ENCODE measurements at places on chromosomes 12 and 14.

DNA sequence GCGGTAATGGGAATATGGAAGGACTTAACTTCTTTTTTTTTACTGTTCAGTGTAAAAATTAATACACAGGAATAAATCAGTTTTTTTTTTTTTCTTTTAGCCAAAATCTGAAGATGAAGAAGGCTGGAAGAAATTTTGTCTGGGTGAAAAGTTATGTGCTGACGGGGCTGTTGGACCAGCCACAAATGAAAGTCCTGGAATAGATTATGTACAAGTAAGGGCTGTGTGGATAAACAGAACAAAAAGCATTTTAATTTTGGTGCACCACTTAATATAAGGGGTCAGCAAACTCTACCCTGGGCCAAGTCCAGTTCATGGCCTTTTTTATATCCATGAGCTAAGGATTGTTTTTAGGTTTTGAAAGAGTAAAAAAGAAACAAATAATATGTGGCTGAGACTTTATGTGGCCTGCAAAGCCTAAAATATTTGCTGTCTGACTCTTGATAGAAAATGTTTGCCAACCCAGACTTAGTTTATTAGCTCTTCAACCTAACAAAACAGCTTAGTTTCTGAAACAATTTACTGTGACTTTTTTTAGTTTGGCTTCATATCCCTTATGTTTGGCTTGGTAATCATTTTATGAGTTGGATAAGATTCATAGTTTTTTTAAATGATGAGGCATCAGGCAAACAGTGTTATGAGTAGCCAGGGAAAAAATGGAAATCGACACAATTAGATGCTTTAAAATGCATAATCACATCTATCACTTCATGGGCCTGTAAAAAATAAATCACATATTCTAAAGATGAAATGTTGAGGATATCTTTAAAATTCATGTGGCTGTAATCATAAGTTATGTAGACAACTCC lies 8.4 kb downstream of the GEMIN2 start:
- no peak for DNase-seq

DNA sequence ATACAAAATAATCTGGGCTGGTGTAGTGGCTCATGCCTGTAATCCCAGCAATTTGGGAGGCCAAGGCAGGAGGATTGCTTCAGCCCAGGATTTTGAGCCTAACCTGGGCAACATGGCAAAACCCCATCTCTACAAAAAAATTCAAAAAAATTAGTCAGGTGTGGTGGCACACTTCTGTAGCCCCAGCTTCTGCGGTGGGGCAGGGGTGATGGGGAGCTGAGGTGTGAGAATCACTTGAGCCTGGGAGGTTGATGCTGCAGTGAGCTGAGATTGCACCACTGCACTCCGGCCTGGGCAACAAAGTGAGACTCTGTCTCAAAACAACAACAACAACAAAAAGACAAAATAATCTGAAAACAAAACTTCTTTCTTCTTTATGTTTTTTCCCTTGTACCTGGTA lies 66.0 kb downstream of the TC2N start:
- DNase-seq, result no peak

- DNase-seq, result no peak
Measured at GRCh38 chr12:81615026-81615588, 144.0 kb downstream of the PPFIA2 start.

DNA sequence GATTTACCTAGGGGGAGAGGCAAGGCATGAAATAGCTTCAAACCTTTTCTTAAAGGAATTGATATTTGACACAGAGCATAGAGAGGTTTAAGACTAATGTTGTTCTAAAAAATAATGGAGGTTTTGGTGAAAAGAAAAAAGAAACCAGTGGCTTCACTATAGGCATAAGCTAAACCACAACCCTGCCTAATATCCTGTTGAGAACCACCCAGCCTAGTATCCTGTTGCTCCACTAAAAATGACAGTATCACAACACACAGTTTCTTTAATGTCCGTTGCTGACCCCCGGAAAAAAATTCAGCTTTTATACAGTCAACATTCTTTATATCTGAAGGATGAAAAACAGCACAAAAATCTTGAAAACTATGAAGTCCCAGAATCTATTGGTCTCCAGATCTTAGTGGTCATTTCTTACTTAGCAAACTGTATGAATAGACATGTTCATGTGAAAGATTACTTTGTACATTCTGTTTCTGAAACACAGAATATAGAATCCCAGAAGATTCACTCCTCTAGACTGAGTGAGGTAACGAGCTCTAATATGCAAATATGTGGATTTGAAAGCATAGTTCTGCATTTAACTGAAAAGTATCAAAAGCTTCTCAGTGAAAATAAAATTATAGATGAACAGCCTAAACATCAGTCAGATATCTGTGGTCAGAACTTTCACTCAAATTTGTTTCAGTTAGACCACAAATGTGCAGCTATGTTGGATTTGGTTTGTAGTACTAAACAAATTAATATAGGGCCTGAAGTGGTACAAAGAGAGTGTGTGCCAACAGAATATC lies 40.5 kb downstream of the GALC start:
- DNase-seq, result no peak

GRCh38 chr14:48914921-48915320 lies 671.3 kb downstream of the RPS29 start:
- DNase-seq, result no peak

GRCh38 chr12:76804435-76804976 lies 40.6 kb downstream of the ZDHHC17 start:
- no peak for DNase-seq

All from stimulated activated CD4-positive, alpha-beta T cell treated with anti-CD3 and anti-CD28 coated beads, Interleukin-12 subunit alpha, Interleukin-12 subunit beta, amount 100 ng/mL, for 4 hours (primary cell).